Foreskin fibroblast (primary cell): ENCODE measurements at places on chromosomes 3 and 15.

GRCh38 chr3:97821287-97821773 lies 481 bp upstream of the CRYBG3 start:
- DNase-seq, result peak; percentile 5

GRCh38 chr3:71210257-71211007 lies 373.1 kb downstream of the FOXP1 start:
- DNase-seq, result peak; percentile 60

GRCh38 chr15:78159395-78159794 lies 10.2 kb downstream of the IDH3A start:
- no peak for DNase-seq

DNA sequence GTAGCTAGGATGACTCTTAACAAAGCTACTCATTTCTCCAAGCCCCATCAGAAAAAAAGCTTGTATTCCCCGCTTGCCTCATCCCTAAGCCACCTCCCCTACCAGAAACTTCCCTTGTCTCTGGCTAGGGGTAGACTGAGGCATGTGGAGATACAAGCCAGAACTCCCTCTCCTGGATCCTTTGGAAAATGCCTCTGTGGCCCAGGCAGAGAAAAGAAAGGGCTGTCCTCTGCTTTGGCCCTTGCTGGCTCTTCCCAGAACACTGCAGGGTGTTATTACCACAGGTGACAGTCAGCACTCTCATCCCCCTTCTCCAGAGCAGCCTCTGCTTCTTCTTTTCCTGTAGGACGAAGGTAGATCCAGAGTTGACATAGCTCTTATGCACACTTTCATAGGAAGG lies 15.2 kb downstream of the RMDN3 start:
- DNase-seq, result no peak

- DNase-seq, result no peak
Observed at GRCh38 chr3:65748326-65748725, 290.4 kb downstream of the MAGI1 start.

DNA sequence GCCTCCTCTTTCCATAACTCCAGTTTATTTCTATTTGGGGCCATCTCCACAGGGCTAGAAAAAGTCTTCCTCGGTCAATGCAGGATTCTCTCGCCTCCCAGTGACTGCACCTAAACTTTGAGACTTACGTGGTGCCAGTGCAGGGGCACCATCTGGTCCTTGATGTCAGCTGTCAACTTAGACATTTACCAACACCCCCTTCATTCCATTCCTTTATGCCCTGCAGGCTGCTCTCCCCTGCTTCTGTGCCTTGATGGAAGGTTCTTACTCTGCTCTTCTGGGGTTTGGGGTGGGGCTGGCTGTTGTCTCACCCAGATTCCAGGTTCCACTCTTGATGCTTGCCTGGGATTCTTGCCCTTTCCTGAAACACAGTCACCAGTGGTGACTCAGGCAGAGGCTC lies 101.8 kb downstream of the ST8SIA2 start:
- DNase-seq, result no peak

GRCh38 chr15:89333959-89334509 lies 590 bp downstream of the POLG start:
- no peak for DNase-seq

- no peak for DNase-seq
Observed at GRCh38 chr15:99917252-99917651, 184.0 kb upstream of the LYSMD4 start.

DNA sequence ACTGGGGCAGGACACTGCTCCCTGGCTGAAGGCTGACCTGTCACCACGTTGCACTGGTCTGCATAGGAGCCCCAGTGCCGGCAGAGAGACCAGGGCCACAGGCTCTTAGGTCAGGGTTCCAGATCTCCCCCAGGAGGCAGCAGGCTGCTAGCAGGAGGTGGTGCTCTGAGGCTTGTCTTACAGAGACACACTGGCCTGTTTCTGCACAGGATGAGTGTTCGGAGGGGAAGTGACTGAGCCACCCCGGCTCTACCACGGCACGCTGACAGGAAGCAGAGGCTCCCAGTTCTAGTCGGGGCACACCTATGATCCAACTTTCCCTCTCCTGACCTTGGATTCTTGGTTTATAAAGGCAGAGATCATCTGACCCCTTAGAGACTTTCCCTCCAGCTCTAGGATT lies 8.6 kb downstream of the FBXL22 start:
- no peak for DNase-seq

DNA sequence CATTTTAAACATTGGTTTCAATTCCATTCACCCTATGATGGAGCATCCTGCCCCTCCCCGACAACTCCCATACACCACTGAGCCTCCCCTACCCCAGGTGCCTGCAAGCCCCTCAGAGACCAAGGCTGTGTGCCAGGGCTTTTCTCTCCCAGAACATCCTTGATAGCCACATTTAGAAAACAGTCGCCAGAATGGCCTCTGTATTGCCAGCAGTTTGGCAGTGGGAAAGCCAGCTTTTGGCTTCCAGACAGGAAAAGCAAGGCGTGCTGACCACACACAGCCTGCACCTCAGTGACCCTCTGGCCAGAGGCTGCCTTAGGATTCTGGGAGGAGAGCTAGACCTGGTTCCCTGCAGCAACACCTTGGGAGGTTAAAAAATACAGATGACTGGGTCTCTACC lies 18.2 kb upstream of the HRH1 start:
- DNase-seq, result no peak

DNA sequence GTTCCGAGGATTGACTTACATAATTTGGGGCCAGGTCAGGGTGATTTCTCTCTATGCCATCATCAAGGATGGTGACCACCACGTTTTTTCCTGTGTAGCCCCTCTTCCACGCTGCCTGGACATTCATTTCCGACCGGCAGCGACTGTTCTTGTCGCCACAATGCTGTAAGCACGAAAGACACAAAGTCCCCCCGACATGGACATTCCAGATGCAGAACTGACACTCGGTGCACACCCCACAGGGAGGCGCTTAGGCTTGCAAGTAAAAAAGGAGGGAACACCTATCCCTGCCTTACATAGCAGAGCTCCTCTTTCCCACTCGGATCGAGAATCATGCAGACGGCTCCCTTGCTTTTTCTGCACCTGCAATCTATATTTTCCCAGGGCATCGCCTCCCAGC lies 58.2 kb downstream of the PCSK6 start:
- no peak for DNase-seq

GRCh38 chr15:95368191-95368590 lies 962.3 kb upstream of the NR2F2 start:
- DNase-seq, result no peak

- DNase-seq, result no peak
Observed at GRCh38 chr3:139639662-139640061, 38.1 kb downstream of the NMNAT3 start.
